OCI-M1 (cell line): ENCODE measurements at places on chromosomes 7 and 10.

- DNase-seq: peak; percentile 69
These were observed 40.1 kb downstream of the ELMO1 start for GRCh38 chr7:37408291-37409228.

DNA sequence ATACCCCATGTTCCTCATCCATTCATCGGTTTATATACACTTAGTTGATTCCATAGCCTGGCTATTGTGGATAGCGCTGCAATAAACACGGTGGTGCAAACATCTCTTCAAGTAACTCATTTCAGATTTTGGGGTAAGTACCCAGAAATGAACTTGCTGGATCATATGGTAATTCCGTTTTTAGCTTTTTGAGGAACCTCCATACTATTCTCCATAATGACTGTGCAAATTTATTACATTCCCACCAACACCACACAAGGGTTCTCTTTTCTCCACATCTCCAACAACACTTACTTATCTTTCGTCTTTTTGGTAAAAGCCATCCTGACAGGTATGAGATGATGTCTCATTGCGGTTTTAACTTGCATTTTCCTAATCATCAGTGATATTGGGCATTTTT, 3.7 kb downstream of the NPFFR1 start:
- DNase-seq: no peak

DNA sequence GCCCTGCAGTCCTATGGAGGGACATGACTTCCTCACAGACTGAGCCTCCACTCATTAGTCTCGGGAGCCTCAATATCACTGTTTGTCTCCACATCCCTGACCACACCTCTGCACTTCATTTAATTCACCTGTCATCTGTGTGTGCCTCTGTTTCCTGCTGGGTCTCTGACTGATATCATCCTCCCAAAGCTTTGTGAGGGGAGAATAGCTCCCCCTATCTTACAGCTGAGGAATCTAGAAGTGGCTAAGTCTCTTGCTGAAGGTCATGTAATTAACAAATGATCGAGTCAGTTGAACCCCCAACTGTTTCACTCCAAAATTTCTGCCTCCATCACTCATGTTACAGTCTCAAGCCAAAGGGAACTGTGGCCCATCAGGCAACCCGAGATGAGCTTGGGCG, 5.5 kb upstream of the CPXM2 start:
- DNase-seq: no peak

DNA sequence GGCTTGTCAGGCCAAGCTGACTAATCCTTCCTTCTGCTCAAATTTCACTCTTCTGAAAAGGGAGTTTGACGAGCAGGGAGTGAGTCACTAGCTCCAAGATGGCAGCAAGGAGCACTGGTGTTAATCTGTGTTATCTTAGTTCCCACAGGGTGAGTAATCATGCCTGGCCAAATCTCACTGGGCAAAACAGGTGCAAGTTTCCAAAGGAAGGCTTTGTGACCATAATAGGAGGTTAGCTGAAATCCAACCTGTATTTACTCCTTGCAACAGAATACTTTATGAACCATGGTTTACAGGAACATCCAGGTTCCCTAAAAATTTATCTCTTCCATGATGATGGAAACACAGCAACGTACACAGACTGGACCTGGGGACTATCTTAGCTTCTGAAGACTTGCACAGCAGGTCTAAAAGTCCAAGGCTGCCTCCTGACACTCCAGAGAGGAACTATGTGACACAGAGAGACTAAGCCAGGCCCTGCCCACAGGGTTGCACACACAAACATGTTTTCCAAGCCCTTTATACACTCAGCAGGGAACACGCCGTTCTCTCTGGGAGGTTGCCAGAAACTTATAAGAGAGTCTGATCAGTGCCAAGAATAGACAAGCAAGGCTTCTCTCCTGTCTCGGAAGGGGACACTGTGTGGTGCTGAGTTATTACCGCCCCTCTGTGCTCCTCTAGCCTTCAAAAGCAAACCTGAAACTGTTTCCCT, 46.3 kb downstream of the PDK4 start:
- DNase-seq: peak; percentile 77

DNA sequence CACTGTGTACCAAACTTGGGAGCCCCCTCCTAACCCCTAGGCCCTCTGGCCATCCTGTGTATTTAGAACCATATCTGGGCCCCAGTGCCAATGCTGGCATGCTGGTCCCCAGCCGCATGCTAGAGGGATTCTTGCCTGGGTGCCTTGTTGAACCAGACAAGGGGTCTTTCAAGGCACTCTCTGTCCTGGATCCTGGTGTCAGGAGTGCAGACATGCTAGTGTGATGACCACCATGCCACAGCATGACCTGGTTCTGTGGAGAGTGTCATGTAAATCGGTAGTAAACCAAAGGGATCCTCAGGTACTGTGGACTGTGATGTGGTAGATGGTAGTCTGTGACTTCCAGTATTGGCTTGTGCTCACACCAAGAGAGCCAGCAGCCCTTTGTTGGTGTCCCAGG, 222.2 kb upstream of the PODXL start:
- no peak for DNase-seq

GRCh38 chr10:86520871-86521677, 518 bp downstream of the WAPL start:
- DNase-seq: peak; percentile 70

DNA sequence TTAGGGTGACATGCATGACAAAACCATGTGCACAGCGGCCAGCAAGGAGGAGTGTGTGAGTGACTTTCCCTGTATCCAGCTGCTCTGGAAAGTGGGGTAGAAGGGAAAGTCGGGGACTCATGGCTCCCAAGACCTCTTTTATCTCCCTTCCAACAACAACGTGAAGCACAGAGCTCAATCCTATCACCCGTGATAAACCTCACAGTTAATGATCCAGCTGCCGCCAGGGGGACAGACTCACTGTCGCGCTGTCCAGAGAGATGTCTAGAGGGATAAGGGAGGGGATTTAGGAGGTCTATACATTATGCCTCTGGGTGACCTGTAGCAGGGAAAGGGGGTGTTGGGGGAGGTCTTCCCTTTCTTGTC, 84.0 kb upstream of the SMNDC1 start:
- DNase-seq: no peak

DNA sequence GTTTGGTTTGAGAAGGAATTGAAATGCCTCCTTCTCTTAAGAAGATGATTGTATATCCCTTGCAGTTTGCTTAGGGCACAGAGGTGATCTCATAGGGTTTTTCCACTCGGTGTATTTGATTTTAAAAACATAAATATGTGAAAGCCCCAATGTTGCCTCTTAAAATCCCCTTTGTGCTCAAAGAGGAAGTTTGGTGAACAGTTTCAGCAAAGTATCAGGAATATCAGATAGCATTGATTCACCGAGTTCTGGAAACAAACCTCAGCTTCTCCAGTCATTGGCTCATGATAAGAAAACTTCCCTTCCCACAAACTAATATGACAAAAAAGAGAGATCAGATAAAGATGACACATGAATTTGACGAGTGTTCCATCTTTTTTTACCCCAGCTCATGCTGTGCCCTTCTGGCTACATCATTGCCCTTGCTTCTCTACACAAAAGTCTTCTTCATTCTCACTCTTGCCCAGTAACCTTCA, 20.1 kb upstream of the SMNDC1 start:
- peak; percentile 46 for DNase-seq

DNA sequence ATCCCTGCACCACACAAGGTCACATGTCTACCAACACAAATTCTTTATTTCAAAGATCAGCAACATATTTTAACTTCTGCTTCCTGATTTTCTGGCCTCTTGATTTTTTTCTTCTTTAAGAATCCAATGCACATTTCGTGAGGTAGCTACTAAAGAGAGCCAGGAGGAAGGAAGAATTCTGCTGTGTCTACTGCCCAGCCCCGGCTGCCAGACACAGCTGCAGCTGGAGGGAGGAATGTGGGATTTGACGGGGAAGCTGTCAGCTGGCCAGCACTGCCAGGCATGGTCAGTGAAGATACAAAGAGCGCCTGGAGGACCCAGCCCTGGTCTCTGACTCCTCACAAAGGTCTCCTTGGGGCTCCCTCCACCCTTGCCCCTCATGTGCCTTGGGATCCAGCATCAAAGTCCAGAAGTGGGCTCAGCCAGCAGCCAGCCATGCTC, 6.9 kb upstream of the AOC1 start:
- no peak for DNase-seq

- DNase-seq: no peak
These were observed 1.5 kb upstream of the NRP1 start for GRCh38 chr10:33335801-33336581.

GRCh38 chr7:150311711-150312110, 11.4 kb upstream of the LRRC61 start:
- DNase-seq: no peak

DNA sequence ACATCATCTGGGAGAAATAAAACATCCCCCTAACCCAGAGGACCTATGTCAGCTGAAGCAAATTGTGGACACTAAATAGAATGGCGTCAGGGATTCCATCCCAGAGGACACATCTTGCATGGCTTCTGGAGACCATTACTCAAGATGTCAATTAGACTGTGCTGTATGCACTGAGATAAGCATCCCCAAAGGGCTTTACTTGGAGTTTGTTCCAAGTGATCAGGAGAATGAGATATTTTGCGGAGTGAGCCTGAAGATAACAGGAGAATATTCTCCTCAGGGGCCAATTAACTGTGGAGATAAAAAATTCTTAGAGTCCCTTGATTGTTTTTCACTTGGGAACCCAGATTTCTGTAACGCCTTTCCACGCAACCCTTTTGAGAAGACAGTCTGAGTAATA, 4.5 kb upstream of the OR2AE1 start:
- DNase-seq: no peak

DNA sequence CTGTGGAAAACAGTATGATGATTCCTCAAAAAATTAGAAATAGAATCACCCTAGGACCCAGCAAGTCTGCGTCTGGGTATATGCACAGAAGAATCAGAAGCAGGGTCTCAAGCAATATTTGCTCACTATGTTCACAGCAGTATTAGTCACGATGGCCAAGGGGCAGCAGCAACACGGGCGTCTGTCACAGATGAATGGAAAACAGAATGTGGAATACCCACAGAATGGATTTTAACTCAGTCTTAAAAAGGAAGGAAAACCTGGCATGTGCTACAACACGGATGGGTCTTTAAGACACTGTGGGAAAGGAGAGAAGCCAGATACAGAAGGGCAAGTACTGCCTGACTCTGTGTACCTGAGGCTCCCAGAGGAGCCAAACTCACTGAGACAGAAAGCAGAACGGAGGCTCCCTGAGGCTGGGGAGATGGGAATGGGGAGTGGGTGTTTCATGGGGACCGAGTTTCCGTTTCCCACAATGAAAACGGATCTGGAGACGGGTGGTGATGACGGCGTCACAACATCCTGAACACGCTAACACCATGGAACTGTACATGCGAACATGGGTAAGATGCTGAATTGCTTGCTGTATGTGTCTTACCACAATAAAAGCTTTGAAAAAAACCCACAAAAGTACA, 36.7 kb upstream of the INPP5A start:
- no peak for DNase-seq

DNA sequence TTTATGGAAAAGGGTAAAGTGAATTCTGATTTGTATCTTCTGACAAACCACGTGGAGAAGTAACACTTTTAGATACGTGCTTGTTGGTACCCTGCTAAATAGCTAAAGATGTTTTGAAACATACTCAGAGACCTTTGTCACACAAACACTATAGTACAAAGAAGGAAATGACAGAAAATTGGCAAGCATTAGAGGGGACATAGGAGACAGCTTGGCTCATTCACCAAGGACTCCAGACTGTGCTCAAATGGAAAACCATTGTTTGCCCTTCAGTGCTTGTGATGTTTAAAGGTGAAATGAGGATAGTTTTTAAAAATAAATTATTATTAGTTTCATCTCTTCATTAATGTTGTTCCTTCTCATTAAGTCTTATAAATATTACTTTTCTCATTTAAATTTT, 34.0 kb upstream of the CD36 start:
- DNase-seq: no peak
